Activated naive CD8-positive, alpha-beta T cell treated with anti-CD3 and anti-CD28 coated beads for 36 hours (primary cell): ENCODE measurements at places on chromosomes 12 and 14. TPM values are rescaled to one million over a fixed set of nuclear protein-coding genes. Genes with fewer than 3 reads are reported as not detected.

GRCh38 chr14:91867316-91867988 is at the start of gene TC2N:
TC2N (minus strand) TSS chr14:91867536; CDS start chr14:91813769, 53,767 bp downstream.
- peak; percentile 59 for DNase-seq

GRCh38 chr12:45611061-45611460 is 118.4 kb upstream of the ARID2 start:
- DNase-seq = no peak

DNA sequence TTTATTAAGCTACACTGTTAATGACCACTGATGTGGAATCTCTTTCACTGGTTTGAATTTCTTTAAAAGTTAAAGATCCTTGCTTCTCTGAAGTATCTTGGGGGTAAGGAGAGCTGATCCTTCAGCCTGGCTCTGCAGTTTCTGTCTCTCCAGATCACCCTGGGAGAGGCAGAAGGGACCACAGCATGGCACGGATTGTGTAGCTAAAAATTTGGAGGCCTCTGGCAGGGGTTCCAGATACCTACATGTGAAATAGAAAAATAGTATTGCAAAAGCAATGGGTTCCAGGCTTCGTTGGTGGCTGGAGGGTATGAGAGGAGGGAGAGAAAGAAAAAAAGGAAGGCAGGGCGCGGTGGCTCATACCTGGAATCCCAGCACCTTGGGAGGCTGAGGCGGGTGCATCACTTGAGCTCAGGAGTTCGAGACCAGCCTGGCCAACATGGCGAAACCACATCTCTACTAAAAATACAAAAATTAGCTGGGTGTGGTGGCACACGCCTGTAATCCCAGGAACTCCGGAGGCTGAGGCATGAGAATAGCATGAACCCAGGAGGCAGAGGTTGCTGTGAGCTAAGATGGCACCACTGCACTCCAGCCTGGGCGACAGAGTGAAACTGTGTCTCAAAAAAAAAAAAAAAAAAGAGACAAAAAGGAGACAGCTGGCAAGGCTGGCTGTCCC is 3.4 kb downstream of the CHST11 start:
- DNase-seq = no peak

DNA sequence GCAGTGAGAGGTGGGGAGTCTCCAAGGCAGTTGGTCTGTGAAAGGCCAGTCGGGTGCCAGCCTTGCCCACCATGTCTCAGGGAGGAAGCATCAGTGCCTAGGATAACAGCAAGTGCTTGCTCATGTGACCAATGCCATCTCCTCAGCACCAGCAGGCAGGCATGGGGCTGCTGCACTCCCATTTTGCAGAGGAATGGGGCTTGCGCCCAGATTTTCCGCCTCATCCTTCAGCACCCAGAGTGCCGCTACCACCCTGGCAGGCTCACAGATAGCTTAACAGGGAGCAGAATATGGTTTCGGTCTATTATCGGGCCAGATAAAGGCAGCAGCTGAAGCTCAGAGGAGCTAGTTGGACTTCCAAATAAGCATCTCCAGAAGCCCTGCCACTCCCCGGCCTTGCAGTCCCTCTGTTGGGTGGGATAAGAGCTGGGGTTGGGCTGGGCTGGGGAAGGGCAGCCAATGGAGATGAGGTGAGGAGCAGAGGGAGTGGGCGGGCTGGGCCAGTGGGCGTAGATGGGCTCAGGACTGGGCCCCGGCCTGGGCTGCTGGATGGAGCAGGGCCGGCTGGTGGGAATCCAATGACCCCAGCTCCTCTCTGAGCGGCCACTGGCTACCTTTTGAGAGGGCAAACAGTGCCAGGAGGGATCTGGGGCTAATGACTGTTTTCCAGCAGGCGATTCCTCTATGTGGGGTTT is 8.4 kb upstream of the KRT80 start:
- no peak for DNase-seq

GRCh38 chr12:57118711-57119271 is 7.6 kb upstream of the STAT6 start:
- DNase-seq = no peak

- no peak for DNase-seq
Measured at GRCh38 chr12:121610239-121611149, 15.8 kb upstream of the ORAI1 start.

Gene TBX3
- not detected for total RNA-seq

Gene TMEM116
- 10.1 TPM for total RNA-seq

GRCh38 chr14:81561084-81561775 is 27.6 kb upstream of the SEL1L start:
- no peak for DNase-seq

Gene HOXC6
- not detected for total RNA-seq

- DNase-seq = no peak
Measured at GRCh38 chr14:56422703-56423213, 156.8 kb upstream of the TMEM260 start.

DNA sequence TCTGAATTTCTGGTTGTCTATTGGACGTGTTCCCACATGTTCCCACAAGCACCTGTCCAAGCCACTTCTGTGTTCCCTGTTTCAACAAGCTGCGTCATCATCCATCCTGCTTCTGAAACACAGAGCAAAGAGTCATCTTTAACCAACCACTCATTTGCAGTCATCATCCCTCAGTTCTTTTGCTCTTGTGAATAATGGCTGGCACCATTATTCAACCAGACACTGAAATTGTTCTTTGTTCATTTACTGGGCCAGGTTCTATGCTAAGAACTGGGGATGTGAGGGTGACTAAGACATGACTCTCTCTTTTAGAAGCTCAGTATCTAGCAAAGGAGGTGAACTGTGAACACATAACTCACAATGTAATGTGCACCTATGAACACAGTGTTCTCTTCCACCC is 40.7 kb upstream of the ANO4 start:
- no peak for DNase-seq

DNA sequence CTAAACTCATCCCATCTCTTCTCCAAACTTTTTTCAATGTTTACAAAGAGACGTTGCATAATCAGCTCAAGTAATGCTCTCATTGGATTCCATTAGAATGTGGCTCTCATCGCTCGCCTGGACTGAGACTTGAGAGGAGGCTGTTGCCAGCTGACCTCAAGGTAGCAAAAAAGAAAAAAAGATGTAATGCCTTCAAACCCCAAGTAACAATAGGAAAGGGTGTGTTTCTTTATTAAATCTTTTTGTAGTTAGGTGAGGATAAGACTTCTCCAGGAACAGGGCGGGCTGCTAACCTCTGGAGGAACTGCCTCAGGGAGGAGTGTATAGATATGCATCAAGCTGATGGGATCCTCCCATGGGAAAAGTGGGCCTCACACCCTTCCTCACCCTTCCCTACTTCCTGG is 956 bp upstream of the PTHLH start:
- DNase-seq = no peak

Gene PLBD1
- total RNA-seq = 0.32 TPM

Gene ANKS1B
- total RNA-seq = not detected

DNA sequence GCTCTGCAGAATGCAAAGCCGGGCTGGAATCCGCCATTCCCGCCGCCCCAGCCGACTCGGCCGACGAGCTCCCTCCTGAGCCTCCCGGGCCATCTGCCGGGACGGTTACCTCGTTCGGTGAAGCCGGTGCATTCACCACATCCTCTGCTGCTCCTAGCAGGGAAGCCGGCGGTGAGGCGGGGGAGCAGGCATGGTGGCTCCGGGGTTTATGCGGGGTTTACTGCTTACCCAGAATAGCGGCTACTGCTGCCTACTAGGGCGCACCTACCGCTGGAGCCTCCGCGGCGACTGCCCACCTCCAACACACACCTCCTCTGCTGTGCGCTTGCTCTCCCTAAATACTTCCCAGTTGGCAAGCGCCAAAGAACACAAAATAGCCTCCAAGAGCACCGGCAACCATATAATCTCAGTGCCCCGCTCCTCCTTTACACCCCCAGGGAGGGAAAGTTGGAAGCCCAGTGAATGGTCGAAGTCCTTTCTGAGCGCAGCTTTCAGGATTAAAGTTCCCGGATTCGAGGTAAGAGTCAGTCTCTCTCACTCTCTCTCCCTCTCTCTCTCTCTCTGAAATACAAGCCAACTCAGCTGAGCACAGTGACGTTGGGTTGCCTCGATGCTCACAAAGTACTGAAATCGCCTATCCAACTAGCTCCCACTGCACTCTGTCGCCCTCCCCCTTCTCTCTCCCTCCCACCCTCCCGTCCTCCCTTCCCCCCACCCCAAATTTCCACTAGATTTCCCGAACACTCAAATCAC is at the start of gene TBX5:
TBX5 (minus strand) TSS at position 626 of the 753 bp plus-strand sequence. CDS start 2,246 bp downstream, outside the sequence.
- no peak for DNase-seq

DNA sequence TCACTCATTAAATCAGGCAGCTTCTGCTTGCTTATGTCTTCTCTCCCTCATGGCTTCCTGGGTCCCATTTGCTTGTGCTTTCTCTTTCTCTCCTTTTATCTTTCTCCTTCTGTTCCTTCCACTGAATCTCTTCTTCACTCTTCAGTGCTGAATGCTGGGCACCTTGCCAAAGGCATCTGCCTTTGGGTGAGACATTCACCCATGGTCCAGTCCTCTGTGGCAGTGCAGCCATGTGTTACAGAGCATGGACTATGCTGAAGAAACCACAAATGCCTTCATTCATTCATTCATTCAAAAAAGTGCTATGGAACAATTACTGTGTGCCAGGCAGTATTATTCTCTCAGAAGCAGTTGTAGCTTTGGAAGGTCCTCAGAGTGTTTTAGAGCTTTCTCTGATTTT is 344.4 kb upstream of the STXBP6 start:
- no peak for DNase-seq

GRCh38 chr12:46177837-46178608 is 90.8 kb downstream of the SLC38A1 start:
- no peak for DNase-seq

DNA sequence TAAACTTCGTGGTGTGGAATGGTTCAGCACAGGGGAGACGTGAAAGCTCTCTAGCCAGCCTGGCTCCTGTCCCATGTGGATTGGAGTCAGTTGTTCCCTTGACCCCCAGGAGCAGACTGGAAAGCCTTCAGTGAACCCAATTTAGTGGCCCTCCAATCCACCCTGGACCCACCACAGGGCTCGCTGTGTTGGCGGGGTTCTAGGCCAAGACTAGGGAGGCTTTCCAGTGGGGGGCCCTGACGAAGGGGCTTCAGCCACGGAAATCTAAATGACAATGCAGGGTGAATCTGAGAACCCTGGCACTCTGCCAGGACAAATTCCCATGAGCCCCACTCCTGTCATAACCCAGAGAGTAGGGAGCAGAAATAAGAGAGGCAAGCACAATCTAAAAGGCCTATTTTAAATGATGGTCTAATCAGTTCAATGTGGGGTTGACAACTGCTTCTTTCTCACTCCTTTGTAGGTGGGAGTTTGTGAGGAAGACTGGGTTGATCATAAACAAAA is 110.8 kb downstream of the SLC35F4 start:
- no peak for DNase-seq

- DNase-seq = no peak
Measured at GRCh38 chr12:29782285-29782870, 1.4 kb downstream of the TMTC1 start.

Gene SMCO2
- not detected for total RNA-seq

GRCh38 chr12:3935078-3935477 is 61.9 kb upstream of the PARP11 start:
- no peak for DNase-seq

- DNase-seq = no peak
Measured at GRCh38 chr14:53389202-53389601, 236.1 kb upstream of the DDHD1 start.

DNA sequence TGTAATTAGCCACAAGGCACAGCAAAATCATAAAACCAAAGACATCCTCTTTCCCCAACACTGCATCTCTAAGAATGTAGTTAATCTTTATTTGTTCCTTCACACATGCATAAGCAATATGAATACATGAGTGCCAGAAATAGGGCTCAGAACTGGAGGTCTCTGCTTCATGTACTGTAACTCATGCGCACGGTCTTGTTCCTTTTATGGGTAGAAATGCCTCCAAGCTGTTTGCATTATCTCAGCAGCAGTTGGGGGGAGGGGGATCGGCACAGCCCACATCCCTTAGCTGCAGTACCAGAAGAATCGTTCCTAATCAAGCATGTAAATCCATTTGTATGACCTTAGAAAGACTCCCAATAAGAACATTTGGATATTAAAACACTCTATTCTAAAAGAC is 20.0 kb downstream of the RHOJ start:
- DNase-seq = no peak

Gene OTOGL
- not detected for total RNA-seq

Gene AKAP5
- total RNA-seq = 1.4 TPM

GRCh38 chr12:109725321-109726105 is 11.9 kb downstream of the FAM222A start:
- DNase-seq = no peak

GRCh38 chr12:121033625-121034349 is 5.3 kb downstream of the OASL start:
- DNase-seq = peak; percentile 64

Gene TRMT5
- total RNA-seq = 24.8 TPM

- peak; percentile 33 for DNase-seq
Measured at GRCh38 chr12:11553871-11554533, 95.5 kb upstream of the ETV6 start.

DNA sequence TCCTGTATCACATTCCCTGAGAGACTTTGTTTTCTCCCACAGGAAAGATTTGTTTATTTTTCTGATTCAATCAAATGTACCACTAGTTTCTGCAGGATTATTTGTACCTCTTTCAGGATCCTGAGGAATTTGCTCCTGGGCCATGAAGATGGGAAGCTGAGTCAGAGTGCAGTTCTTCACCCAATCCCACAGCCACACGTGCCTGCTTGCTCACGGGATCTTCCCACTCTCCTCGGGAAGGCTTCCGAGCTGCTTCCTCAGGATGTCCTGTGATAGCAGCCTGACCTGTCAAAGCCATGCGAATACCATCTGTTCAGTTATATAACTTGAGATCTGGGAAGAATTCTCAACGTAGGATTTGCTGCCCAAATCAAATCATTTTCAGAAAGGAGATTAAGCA is 41.8 kb upstream of the HIF1A start:
- no peak for DNase-seq

- no peak for DNase-seq
Measured at GRCh38 chr12:67761566-67761965, 113.0 kb downstream of the DYRK2 start.

Gene ZDHHC17
- total RNA-seq = 17.2 TPM

GRCh38 chr12:29709496-29710040 is 74.2 kb downstream of the TMTC1 start:
- no peak for DNase-seq

GRCh38 chr14:76775695-76776427 is 14.6 kb downstream of the VASH1 start:
- DNase-seq = no peak
